ENCODE measurements at places on chromosomes 13 and 19.

DNA sequence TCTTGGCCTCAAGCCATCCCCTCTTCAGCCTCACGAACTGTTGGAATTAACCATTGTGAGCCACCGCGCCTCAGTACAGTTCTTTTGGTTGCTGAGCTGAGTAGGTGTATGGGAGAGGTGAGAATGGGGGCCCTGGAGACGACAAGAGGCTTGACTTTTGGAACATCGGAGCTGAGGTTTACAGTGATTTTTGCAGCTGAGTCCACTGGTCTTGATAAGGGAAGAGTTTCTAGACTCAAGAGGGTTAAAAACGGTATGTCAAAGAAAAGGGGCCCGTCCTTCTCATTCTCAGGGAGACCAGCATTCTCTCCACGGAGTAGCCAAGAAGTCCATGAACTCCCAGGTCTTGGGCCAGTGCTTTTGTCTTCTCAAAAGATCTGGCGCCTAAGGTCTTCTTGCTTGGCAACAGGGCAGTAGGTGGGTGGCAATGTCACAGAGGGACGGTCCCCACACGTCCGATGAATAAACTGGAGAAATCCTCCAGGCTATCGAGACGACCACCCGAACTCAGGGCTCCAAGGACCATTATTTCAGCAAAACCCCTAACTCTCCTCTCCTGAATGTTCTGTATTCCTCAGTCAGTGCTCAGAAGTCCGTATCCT, 6.4 kb upstream of the QTRT1 start:
- no peak for DNase-seq

DNA sequence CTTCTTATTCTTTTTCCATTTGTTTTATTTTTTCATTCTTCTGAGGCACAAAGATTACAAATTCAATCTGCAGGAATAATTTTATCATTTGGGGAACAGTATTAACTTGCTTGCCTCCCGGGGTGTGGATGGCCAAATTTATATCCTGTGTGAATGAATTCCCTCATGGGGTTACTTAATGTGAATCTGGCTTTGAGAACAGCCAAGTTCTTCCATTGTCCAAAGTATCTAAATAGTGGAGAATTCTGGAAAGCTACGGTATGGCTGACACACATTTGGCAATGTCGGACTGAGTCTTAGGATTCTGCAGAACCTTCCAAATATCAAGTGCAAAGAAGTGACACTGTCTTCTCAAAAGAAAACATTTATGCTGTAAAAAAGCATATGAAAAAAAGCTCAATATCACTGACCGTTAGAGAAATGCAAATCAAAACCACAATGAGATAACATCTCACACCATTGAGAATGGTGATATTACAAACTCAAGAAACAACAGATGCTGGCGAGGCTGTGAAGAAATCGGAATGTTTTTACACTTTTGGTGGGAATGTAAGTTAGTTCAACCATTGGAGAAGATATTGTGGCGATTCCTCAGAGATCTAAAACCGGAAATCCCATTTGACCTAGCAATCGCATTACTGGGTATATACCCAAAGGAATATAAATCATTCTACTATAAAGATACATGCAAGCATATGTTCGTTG, 620.2 kb downstream of the EFNB2 start:
- no peak for DNase-seq

DNA sequence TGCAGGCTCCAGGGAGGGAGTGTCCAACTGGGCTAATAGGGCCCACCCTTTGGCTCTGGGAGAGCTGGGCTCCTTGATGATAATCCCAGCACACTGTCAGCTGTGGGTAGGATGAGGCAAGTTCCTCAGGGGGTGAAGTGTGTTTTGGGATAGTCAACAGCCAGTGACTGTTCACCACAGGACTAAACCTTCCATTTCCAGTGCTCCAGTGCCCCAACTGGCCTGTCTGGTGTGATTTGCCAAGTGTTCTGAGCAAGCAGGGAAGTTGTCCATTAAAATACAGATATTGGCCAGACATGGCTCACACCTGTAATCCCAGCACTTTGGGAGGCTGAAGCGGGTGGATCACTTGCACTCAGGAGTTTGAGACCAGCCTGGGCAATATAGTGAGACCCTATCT, 150.9 kb downstream of the TM9SF2 start:
- DNase-seq: no peak

- DNase-seq: no peak
Observed at GRCh38 chr19:57841122-57841763, 8.4 kb upstream of the ZNF587 start.

DNA sequence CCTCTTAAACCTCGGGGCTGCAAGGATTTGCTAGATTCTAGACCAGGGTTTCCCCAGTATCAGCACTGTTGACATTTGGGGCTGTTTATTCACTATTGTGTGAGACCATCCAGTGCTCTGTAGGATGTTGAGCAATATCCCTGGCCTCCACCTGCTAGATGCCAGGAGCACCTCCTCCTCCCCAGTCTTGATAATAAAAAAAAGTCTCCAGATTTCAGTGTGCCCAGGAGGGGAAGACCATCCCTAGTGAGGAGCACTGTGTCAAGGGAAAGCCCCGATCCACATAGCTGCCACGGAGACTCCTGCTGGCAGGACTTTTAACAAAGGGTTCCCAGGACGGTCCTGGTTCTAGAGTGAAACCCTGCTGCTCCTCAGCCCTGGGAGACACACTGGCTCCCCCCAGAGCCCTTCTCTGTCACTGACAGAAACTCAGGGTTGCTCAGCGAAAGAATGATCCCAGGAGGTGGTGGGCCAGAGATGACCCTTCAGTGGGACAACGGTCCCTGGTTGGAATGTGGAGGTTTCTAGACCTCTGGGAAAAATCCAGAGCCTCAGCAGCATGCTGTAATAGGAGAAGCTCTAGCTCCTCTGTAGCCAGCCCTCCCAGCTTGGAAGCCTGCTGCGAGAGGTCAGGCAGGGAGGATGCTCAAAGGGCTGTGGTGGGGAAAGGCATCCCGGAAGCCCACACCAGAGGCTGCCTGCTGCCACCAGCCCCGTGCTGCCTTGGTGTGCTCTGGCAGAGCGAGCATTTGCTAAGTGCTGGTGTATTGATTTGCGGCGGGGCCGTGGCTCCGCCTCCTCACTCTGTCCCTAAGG, 20.3 kb downstream of the LYL1 start:
- DNase-seq: no peak

DNA sequence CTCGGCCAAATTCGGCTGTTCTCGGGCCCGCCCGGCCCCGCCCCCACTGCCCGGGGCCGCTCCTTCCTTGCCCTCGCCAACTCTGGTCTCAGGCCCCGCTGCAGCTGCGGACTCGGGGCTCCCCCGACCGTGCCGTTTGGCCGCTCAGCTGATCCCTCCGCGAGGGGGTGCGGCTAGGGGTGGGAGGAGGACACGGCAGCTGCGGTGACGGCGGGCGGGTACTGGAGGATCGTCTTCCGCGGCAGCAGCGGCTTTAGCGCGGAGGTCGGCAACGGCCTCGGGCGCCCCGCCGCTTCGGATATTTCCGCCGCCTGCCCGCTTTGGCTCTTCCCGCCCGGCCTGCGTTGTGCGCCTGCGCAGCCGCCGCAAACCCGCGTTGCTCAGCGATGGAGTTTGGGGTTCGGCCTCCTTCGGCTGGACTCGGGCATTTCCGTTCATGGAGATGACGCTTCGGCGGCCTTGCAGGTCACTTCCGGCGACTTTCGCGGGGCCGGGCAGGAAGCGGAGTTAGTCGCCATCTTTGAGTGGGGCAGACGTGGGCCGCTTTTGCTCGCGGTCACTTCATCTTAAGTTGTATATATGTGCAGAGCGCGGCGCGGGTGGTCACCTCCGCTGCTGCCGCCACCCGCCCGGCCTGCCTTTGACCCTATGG, 338 bp upstream of the UBE2M start:
- DNase-seq: no peak

GRCh38 chr19:46555628-46556280, 45.4 kb upstream of the CALM3 start:
- DNase-seq: no peak

DNA sequence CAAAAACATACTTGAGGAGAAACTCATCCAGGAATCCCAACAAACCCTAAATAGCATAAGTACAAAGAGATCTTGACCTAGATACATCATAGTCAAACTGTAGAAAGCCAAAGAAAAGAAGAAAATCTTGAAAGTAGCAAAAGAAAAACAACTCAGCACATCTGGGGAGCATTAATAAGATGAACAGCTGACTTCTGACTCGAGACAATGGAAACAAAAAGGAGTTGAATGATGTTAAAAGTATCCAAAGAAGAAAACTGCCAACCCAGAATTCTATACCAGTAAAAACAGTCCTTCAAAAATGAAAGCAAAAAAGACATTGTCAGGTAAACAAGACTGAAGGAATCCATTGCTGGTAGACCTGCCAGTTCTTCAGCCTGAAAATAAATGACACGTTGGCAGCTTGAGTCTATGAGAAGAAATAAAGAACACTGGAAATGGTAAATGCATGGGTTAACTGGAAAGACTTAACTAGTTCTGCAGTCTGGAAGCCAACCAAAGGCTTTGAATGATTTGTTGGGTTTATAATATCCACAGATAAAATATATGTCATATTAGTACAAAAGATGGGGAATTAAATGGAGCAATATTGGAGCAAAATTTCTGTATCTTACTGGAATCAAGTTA, 46.8 kb downstream of the TSSK6 start:
- DNase-seq: no peak
